ENCODE measurements at places on chromosomes 2 and 18. TPM values are rescaled to one million over a fixed set of nuclear protein-coding genes. Genes with fewer than 3 reads are reported as not detected.
A peak's percentile ranks its signal among the peaks of the same experiment; 100 is the strongest.

GRCh38 chr2:188091220-188091619, 200.5 kb upstream of the GULP1 start:
- DNase-seq: no peak
- no peaks in the 10 kb centered on the region for H3K36me3 ChIP-seq
- H3K27ac ChIP-seq: no peak overlapping the region
- H3K27me3 ChIP-seq: no peaks in the 10 kb centered on the region

DNA sequence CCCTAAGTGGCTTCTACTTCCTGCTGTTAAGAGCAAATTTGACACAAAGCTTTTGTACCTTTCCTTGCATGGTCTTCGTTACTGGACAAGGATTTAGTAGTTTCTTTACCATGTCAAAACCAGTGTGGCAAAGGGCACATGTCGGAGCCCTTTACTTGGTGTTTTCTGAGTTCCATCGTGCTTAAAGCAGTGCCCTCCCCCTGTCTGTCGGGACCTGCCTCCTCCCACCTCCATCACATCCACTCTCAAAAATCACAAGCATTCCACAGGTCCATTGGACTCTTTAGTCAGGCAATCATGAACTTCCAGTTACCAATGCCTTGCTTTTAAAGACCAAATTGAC, 763 bp downstream of the CCDC141 start:
- DNase-seq: peak; percentile 7
- peaks cover 36% of the 10 kb centered on the region for H3K4me1 ChIP-seq
- H3K27ac ChIP-seq: peak overlapping the region; percentile 81

DNA sequence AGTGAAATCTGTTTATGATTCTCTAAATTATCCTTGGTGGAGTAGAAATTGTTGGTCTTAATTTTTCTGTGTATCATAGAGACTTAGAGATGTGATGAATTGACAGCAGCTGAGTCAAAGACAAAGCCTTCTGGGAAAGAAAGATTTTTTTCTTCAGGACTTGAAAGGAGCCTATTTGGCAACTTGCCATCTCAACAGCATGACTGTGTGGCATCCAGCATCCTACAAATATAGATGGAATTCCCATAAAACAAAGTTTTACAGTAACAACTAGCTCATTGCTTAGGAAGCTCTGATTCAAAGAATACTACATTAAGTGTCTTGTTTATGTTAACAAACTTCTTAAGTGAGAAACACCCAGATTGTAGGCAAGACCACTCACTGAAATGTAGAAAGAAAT, 79.2 kb upstream of the SETBP1 start:
- no peaks in the 10 kb centered on the region for H3K27me3 ChIP-seq
- no peaks in the 10 kb centered on the region for H3K4me1 ChIP-seq
- no peak overlapping the region for H3K4me3 ChIP-seq
- DNase-seq: no peak
- H3K27ac ChIP-seq: no peak overlapping the region

- H3K27ac ChIP-seq: no peak overlapping the region
- H3K4me3 ChIP-seq: no peak overlapping the region
- no peaks in the 10 kb centered on the region for H3K27me3 ChIP-seq
- no peak for DNase-seq
- H3K4me1 ChIP-seq: no peaks in the 10 kb centered on the region
- no peaks in the 10 kb centered on the region for H3K36me3 ChIP-seq
Observed at GRCh38 chr18:68796936-68797690, 767 bp upstream of the CCDC102B start.

- no peaks in the 10 kb centered on the region for H3K27me3 ChIP-seq
- peaks cover 22% of the 10 kb centered on the region for H3K4me1 ChIP-seq
- peaks cover 8% of the 10 kb centered on the region for H3K36me3 ChIP-seq
- no peak overlapping the region for H3K4me3 ChIP-seq
- no peak overlapping the region for H3K27ac ChIP-seq
- no peak for DNase-seq
Observed at GRCh38 chr18:69895066-69896047, 52.3 kb downstream of the CD226 start.

GRCh38 chr2:158783923-158784322, 11.2 kb upstream of the DAPL1 start:
- H3K27ac ChIP-seq: no peak overlapping the region
- no peak overlapping the region for H3K4me3 ChIP-seq
- no peaks in the 10 kb centered on the region for H3K4me1 ChIP-seq
- no peak for DNase-seq
- H3K36me3 ChIP-seq: no peaks in the 10 kb centered on the region
- H3K27me3 ChIP-seq: no peaks in the 10 kb centered on the region

GRCh38 chr2:207810200-207810788, 40.6 kb upstream of the FZD5 start:
- DNase-seq: no peak
- H3K27me3 ChIP-seq: no peaks in the 10 kb centered on the region

DNA sequence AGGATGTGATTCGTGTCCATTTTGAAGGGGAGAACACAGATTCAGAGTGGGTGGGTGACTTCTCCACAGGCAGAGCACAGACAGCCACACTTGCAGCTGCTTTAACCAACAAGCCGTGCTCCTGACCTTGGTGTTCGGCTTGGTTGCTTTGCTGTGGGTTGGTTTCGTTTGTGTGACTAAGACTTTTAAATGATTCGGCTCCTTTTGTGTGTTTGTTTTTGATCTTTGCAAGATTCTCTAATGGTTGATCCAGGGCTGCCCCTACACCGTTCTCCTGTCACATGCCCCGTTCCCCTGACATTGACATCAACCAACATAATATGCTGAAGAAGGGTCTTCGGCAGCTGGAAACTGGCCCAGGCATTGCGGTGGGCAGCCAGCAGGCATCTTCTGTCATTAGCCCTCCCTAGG, 95.9 kb upstream of the MBOAT2 start:
- H3K4me1 ChIP-seq: no peaks in the 10 kb centered on the region
- no peaks in the 10 kb centered on the region for H3K27me3 ChIP-seq
- H3K27ac ChIP-seq: no peak overlapping the region
- H3K4me3 ChIP-seq: no peak overlapping the region
- DNase-seq: no peak
- no peaks in the 10 kb centered on the region for H3K36me3 ChIP-seq

The IL36G gene
- not detected for total RNA-seq

The SLC23A3 gene
- 1.0 TPM for total RNA-seq

All from naive thymus-derived CD4-positive, alpha-beta T cell (primary cell).